Urinary bladder (tissue), 4 donors: ENCODE measurements at places on chromosomes 4 and X.

DNA sequence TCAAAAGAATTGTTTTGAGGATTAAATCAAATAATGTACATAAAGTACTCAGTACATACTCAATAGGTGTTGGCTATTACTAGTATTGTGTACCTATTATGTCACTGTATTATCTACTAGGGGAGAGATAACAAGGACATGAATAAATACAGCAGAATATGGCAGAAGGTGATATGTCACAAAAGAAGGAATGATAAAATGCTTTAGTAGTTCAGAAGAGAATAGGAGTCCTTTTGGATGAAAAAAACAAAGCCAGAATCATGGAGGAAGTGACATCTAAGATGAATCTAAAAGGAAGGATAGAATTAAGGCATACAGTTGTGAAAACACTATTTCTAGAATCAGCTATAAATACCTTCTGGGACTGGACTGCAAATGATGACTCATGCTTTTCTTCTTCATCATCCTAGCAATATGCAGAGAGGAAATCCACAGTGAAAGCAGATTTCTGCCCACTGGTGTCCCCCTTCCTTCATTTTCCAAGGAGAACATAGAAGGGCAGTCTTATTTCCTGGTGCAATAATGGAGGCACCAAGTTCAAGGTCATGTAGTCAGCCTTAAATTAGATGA, 98.7 kb downstream of the GLUD2 start:
- no peak for DNase-seq

- no peak for DNase-seq
Measured at GRCh38 chrX:132704769-132705168, 215.9 kb upstream of the MBNL3 start.

DNA sequence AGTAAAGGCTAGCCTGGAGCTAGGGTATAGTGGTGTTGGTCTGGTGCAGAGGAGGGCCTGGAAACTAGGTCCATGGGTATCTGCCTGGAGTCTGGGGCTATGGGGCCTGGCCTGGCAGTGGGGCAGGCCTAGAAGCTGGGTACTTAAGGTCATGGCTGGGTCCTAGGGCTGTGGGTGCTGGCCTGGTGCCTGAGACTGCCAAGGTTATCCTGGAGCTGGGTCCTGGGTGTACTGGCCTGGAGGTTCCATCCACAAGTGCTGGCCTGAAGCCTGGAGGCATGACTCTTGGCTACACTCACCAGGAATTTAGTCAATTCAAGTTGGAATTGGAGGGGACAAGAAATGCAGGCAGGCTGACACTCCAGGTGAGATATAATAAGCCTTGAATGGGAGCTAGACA, 108.4 kb upstream of the ZCCHC13 start:
- DNase-seq: no peak

DNA sequence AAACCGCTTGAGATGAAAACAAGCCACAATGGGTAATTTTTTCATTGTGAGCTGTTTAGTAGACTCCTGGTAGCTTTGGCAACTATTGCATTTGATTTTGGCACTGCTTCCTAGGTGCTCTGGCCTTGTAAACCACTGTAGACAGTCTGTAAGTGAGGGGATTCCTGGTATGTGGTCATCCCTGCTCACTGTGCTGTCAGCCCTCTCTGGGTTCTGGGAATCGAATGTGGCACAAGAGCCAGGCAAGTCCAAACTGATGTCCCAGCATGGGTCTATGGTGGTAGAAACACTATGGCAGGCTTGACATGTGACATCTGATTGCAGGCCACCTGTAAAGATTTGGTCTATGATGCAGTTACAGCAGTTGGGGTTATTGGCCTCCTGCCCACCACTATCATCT, 2.5 kb downstream of the USP51 start:
- DNase-seq: no peak

DNA sequence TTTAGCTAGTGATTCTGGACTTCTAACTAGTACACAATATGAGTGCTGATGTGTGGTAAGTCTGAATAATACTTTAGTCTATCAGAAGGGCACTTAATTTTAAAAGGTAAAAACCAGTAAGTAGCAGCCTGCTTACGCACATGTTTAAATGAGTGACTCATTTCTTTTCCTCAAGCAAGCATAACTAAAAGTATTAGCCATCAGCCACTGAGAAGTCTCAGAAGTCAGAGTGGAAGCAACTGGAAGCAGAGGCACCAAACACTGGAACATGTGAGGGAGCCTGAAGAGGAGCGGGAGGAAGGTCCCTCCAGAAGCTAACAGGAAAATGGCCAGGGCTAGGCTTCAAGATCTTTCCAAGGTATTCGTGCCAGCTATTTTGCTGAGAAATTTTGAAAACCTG, 257.7 kb downstream of the RAPGEF2 start:
- no peak for DNase-seq

DNA sequence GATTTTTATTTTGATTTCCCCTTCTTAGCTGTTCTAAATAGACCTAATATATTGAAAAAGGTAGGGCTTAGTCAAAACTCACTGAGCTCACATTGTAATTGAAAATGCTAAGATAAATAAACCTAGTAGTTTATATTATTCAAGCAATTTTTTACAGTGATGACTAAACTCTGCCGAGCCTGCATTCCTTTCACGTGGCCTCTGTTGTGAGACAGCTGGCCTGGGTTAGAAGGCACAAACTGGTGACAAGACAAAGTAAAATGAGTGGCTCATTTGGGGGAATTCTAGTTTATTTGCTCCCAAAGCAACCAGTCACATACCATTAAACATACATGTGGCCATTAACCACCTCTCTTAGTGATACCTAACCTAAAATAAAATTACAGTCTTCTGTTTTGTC, 169.4 kb upstream of the TEX13C start:
- DNase-seq: no peak

GRCh38 chr4:174332741-174333493, 49.2 kb downstream of the CEP44 start:
- DNase-seq: no peak

DNA sequence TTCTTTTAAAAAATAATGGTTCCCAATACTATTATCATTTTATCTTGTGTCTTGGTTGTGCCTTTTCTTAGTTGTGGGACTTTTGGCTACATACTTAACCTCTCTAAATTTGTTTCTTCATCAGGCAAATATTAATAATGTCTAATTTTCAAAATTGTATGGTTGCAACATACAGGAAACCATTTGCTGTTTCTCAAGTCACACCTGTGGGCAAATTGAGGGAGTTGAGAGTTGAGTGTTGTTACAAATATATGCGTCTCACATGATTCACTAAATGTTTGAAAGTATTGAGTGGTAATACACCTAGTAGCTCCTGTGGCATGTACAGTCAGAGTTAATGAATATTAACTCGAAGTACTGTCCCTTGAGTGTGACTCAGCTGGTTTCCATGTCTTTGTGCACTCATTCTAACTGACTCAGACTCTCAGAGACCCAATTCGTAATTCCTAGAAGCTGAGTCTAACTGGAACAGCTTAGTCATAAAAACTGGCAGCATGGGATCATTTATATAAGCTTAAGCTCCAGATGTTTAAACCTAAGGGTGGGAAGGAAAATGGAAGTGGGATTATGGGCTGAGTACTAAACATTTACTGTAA, 802.4 kb downstream of the TRIML1 start:
- DNase-seq: no peak

- no peak for DNase-seq
Measured at GRCh38 chr4:129145222-129145730, 49.3 kb downstream of the C4orf33 start.

DNA sequence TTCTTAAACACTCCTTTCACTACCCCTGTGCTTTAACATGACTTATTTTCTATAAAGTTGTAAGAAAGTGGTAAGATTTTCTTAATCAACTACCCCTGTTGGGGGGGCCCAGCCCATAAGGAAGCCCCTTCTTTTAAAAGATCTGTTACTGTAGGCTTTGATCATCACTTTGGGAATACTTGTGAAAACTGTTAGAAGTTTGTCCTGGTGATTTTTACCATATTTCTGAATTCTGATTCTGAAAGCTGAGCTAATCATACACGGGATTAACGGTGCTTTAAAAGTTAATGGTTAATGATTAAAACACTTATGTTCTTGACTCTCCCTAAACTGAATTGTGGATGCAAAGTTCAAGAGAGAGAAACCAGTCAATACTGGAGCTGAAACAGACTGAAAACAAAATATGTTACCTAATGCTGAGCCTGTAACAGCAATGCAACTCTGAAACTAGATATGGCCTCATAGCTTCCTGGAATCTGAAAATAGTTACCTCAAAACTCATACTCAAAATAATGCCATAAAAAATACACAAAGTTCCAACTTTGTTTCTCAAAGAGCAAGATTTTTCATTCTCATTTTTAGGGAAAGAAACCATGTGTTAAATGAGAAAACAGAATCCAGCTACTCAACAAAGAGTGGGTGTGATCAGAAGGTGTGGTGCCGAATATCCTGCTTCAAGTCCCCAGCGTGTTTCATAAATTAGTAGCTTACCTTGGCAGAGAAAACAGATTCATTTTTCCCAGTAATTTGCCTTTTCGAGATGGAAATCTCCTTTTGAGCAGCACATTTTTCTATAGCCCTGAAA, 31.6 kb downstream of the ADH7 start:
- no peak for DNase-seq

DNA sequence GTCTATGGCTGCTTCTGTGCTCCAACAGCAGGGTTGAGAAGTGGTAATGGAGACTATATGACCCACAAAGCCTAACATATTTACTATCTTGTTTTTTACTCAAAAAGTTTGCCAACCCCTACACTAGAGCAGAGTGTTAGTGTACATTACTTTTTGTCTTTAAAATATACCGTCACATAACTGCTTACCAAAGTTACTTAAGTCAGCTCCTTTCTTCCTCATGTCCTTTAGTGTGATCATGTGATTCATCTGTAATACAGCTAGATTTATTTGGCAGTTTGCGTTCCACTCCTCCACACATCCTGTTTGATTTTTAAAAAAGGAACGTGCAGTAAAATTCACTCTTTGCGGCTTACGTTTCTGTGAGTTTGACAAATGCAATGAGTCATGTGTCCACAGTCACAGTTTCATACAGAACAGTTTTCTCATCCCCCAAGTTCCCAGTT, 162.4 kb upstream of the GPRIN3 start:
- peak; percentile 13 for DNase-seq

GRCh38 chrX:64427787-64428186, 32.5 kb upstream of the MTMR8 start:
- no peak for DNase-seq

- DNase-seq: no peak
Measured at GRCh38 chr4:4216648-4217047, 10.1 kb downstream of the OTOP1 start.
